ENCODE measurements at places on chromosomes 4 and X.

DNA sequence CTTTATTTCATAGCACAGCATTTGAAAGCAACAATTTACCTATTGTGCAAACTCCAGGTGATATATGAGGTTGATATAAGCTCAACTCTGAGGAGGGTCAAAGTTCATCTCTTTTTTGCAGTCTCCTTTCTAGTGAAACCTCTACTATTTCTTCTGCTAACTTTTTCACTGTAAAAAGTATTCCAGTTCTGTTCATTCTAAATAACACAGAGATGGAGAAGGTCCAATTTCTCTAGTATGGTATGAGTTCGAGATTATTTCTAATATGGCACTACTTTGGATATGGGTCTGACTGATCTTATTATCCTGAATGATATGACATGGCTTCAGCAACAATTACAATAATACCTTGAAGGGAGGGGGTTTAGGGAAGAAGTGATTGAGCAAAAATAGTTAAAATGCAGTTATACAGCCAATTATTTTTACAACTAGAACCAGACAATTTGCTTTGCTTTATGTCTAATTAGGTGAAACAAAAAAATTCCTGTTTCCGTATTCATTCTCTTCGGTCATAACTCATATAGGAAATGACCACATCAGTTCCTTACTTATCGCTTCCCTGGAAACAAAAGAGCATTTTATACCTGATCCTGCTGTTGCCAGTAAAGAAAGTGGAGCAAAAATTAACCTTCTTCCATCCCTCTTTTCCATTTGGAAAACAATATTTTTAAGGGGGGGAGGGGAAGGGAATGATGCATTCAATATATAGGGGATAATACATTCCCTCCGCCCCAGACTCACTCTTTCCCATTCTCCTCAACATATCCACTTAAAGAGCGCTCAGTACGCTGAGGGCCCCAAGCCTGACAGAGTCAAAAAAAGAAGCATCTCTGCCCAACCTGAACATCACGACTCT lies 1.0 kb downstream of the TBC1D9 start:
- DNase-seq = peak; percentile 21

- no peak for DNase-seq
Observed at GRCh38 chr4:80492761-80493160, 157.2 kb downstream of the CFAP299 start.

GRCh38 chrX:153816831-153817690 lies 13.3 kb downstream of the PDZD4 start:
- no peak for DNase-seq

DNA sequence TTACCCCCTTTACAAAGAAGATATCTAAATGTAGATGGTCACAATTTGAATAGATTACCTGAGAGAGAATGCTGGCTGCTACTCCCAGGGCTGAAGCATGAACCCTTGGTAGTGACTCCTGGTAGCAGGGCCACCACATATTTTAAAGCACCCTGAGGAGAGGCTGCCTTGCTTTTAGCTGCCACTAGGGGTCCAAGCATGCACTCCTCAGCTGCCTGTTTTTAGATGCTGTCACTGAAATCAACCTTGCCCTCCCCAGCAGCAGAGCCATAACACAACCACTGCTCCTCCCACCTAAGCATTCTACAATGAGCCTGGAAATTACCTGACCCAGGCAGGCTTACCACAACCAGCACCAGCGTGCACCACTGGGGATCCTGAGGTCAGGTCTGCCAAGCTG lies 850.9 kb downstream of the FAM133A start:
- no peak for DNase-seq

DNA sequence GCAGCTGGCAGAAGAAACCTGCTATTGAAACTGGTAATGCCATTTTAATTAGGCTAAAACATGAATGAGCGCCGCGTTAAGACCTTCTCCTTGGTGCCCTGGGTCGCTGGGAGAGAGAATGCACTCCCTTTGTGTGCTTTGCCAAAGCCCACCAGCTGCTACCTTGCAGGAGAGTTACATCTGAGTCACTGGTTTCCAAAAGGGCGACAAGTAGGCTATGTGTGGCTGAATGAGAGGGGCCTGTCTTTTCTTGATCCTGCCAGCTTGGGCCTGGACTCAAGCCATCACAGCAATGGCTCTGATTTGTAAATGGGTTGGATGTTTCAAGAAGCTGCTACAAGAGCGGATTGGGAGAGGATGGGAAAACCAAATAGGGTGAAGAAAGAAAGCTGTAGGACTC lies 81.5 kb downstream of the NHS start:
- no peak for DNase-seq

GRCh38 chrX:78331708-78332107 lies 4.3 kb upstream of the CYSLTR1 start:
- no peak for DNase-seq

DNA sequence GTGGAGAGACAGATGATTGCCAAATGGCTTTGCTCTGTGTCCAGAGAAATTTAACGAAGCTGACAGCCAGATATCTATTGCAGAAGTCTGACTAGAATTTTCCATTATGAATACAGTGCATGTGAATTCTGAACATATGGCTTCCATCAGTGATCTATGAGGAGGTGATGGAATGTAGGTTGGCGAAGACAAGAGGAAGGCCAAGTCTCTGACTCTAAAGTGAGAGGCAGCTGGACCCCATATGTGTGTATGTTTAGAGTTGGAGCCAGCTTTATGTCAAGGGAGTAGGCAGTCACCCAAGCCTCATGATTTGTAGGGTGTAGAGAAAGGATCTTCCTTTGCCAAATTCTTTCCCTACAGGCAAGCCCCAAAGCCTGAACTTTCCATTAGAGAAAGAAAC lies 76.2 kb upstream of the TEX13D start:
- peak; percentile 4 for DNase-seq

DNA sequence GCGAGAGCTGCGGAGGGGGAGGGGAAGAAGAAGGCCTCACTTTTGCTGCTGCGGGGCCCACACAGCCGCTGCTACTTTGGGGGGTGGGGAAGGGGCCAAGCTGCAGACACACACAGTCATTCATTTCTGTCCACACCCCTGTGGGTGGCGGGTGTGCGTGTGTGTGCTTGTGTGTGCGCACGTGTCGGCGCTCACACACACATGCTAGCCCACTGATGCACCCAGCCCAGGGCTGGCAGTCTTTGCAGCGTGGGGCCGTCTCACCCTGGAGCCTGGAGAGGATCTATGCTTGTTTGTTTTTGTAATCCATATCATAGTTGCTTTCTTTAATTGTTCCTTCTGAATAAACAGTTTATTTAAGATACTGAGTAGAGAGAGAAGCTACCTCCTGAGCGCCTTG lies 4.0 kb downstream of the DUSP9 start:
- no peak for DNase-seq

DNA sequence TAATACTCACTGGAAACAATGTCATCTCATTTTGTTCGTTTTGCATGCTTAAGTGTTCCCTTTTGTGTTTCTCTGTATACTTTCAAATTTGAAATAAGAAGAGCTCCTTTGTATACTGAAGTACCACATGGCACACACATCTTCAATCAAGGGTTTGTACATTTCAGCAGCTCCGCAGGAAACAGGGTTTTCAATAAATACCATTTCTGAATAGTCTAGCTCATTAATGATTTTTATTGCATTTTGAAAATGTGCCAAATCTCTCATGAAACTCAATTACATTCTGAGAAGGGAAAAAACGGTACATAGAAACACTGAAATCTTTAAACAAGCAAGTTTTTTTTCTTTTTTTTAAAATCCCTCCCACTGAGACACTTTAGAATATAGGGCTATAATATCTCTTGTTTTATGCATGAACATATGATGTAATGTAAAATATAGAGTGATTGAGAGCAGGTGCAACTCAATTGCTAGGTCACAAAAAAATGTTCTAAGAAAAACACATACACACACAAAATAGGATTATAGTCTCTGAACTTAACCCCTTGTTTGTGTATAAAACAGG lies 914.2 kb upstream of the PCDH7 start:
- no peak for DNase-seq

DNA sequence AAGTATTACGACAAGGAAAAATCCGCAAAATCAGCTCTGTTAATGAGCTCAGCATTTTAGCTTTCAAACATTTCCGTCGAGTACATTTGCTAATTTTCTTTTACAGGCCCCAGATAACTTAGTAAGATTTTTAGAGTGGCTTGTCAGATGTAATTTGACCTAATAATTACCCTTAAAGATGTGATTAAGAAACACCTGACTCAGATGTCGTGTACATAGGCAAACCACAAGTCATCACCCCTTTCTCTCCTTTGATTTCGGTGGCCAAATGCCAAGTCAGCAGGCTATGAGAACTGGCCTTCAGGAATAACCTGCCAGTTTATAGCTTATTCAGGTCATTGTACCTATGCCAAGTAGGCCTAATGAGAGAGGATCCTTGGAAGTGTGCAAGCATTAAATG lies 369.6 kb downstream of the PCDH7 start:
- no peak for DNase-seq

DNA sequence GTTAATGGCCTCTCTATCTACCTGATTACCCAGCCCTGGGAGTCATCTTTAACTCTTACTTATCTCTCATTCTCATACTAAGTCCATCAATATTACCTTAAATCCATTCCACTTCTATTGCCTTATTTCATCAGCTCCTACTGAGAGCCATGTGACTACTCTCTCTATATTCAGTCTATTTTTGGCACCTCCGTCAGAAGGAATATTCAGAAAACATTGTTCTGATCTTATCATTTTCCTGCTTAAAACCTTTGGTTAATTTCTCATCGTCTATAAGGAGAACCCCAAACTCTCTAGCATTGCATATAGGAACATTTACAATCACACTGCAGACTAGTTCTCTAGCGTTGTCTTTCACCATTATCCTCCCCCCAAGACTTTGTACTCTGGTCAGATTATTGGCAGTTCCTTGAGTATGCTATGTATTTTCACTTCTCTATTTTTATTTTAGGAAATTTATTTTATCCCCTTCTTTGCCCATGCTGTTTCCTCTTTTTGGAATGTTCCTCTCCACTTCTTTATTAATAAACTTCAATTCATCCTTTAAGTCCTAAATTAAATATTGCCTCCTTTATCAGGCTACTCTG lies 13.7 kb upstream of the AMMECR1 start:
- no peak for DNase-seq

DNA sequence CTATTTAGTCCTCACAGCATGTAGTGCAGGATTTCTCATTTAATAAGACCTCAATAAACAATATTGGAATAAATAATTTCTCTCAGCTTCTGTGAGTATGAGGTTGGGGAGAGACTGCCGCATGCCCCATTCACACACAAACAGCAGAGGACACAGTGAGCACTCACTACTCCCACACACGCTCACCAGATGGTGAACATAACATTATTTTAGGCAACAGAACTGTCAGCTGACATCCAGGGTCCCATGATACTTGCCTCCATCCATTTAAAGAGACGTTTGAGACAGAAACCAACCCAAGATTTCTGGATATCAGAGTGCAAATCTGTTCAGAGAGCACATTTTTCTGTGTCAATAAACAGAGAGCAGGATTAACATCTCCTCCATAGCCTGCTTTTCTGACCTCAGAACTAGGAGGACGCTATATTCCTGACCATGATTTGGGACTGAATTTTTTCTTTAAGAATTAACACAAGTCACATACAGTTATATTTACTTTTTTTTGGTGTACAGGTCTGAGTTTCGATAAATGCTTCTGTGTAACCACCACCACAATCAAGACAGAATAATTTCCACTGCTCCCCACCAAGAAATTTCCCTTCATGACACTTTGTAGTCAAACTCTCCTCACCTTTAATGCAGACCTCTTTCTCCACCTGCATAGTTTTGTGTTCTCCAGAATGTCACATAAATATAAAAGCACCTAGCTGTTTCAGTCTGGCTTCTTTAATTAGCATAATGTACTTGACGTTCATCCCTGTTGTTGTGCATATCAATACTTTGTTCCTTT lies 16.7 kb downstream of the GPRIN3 start:
- no peak for DNase-seq

GRCh38 chrX:7399373-7399772 lies 251.4 kb upstream of the PUDP start:
- no peak for DNase-seq

DNA sequence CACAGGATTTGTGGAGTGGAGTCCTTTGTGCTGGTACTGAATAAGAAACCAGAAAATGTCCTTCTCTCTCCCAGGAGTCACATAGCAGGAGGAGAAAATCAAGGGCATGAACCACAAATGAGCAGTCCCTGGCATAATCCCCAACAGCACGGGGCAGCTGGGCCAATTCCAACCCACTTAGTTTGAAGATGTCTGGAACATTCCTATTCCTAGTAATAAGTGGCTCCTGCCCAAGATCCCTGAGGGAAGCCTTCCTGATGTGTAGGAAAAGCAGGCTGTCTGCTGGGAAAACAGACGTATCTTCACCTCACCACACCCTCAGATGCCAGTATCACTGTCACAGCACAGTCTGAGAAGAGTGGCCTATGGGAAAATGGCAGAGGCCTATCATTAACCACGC lies 182.8 kb upstream of the MAP3K15 start:
- DNase-seq = no peak

DNA sequence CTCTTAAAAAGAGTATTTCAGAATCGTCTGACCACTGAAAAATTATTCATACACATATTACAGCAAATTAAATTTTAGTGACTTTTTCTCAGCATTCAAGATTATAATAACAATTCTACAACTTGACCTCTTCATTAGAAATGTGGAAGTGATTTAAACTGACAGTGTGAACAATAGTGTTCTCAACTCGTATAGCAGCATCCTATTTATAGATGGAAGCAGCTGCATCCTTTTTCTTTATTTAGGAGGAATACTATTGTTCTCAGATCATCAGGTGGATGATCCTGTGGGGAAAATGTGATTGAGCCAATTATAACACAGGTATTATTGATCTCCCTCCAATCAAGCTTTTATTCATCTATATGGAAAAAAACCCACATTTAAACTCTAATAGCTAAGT lies 56.7 kb downstream of the RAPGEF2 start:
- no peak for DNase-seq

GRCh38 chr4:146343199-146343598 lies 128.9 kb downstream of the REELD1 start:
- DNase-seq = no peak

DNA sequence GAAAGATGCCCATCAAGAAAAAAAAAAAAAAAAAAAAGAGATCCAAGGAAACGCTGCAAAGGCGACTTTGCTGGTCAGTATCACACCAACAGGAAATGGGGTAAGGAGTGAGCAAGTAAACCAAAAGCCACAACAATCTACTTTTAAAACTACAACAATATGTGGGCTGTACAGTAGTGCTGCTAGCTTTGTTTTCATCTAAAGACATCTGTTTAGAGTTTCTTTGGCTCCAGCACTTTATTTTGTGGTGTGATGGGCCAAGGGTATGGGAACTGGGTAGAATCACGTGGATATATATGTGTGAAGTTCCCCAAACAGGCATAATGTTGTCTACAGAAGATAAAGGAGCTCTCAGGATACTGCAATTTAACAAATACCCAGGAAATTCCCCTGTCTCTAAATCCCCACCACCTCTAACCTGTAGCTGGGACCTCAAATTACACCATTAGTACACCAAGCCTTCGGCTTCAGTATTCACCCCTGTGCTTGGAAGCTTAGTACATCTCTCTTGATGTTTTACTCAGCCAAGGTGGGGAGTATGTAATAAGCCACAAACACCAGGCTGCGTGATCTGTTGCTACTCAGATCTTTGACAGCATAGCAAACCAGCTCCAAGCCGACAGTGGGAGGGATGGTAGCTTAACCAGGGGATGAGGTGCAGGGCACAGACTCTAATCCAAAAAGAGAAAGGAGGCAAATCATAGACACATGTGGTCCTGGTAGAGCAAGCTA lies 207.9 kb downstream of the HS6ST2 start:
- no peak for DNase-seq
